Stimulated activated CD8-positive, alpha-beta memory T cell treated with anti-CD3 and anti-CD28 coated beads, Interleukin-15, amount 100 ng/mL, for 48 hours (primary cell): ENCODE measurements at places on chromosomes 4 and X.

DNA sequence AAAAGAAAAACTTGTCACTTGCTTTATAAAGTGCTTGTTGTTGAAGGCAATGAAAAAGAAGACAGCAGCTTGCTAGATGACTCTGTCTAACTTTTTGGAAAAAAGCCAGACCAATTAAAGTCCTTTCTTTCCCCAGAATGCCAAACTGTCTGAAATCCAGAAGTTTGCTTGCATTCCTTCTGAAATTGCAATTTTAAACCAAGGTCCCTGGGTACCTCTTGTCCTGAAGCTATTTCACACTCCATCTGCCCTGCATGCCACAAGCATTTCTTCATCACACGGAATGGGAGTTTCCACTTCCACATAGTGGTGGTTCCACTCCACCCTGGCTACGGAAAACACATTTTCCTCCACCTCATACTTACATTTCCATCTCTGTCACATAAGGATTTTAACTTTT, 101.0 kb downstream of the PAPSS1 start:
- no peak for DNase-seq

DNA sequence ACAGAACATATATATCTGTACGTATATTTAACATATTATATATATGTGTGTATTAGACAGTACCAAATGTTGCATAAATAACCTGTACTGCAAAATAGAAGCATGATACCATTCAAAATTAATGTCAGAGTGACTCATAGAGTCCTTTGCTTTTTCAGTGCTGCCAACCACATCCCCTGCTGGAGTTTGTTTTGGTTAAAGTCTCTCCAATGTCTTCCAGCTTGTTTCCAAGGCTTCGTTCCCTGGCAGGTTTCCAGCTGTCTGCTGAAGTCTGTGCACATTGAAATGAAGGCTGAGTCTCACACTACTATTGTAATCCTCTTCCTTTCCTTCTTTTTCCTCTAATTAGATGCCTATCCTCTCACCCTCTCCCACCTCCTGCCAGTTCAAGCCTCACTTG, 14.9 kb downstream of the NRK start:
- DNase-seq, result no peak

GRCh38 chr4:140903522-140904475, 147.6 kb upstream of the TBC1D9 start:
- DNase-seq, result no peak

DNA sequence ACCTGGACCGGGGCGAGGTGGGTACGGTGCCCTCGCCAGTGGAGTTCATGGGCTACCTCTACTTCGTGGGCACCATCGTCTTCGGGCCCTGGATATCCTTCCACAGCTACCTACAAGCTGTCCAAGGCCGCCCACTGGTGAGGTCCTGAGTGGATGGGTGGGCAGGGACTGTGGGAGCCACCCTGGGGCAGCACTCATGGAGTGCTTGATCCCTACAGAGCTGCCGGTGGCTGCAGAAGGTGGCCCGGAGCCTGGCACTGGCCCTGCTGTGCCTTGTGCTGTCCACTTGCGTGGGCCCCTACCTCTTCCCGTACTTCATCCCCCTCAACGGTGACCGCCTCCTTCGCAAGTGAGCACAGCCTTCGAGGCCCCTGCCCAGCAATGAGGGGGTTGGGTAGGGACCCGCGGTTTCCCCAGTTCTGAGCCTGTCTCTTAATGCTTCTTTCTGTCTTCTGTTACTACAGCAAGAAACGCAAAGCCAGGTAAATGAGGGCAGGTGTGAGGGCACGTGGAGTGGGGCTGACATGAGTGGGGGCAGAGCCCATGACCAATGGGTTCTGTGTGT, 3.7 kb downstream of the PORCN start:
- DNase-seq, result no peak

DNA sequence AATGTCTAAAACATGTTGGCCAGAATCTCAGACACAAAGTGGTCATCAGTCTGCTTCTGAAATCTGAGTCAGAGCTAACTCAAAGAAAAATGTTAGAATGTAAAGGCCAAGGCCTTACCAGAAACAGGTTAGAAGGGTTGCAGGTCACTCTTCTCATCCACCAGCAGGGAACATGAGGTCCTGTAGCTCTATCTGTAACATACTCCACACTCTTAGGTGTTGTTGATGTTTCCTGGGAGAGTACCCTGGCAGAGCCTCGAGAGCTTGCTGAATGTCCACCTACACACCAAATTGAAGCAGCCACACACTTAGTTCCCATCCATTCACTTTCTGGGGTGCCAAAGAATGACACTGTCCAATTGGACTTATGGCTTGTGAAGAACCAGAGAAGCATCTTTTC, 76.6 kb upstream of the INPP4B start:
- DNase-seq, result no peak

GRCh38 chrX:123878252-123878721, 18.4 kb downstream of the XIAP start:
- no peak for DNase-seq

GRCh38 chrX:12792711-12793110, 1.5 kb downstream of the PRPS2 start:
- no peak for DNase-seq
